ENCODE measurements at places on chromosomes 4 and X. TPM values are rescaled to one million over a fixed set of nuclear protein-coding genes. Genes with fewer than 3 reads are reported as not detected.

The GPAT3 gene
- not detected for total RNA-seq

The FGFBP2 gene
- not detected for total RNA-seq

The CHRNA9 gene
- total RNA-seq = not detected

The VGLL1 gene
- not detected for total RNA-seq

The PF4V1 gene
- total RNA-seq = not detected

The ALAS2 gene
- total RNA-seq = 16.0 TPM

The TNMD gene
- total RNA-seq = not detected

The PNMA6E gene
- not detected for total RNA-seq

The ING2 gene
- 19.1 TPM for total RNA-seq

The GLUD2 gene
- 1.6 TPM for total RNA-seq

The MAGEB10 gene
- total RNA-seq = not detected

The ZRSR2 gene
- 9.7 TPM for total RNA-seq

The CHIC1 gene
- 21.0 TPM for total RNA-seq

The TMEM165 gene
- total RNA-seq = 108 TPM

The IL2RG gene
- 0.63 TPM for total RNA-seq

The ACE2 gene
- total RNA-seq = not detected

The NBDY gene
- 10.6 TPM for total RNA-seq

The CHIC2 gene
- total RNA-seq = 40.7 TPM

The TMPRSS11B gene
- not detected for total RNA-seq

The ANOS1 gene
- total RNA-seq = 18.8 TPM

The CPE gene
- 376 TPM for total RNA-seq

The ATP1B4 gene
- not detected for total RNA-seq

The NR3C2 gene
- 17.8 TPM for total RNA-seq

The REELD1 gene
- not detected for total RNA-seq

The VCX gene
- not detected for total RNA-seq

The LRAT gene
- 0.94 TPM for total RNA-seq

The SRD5A3 gene
- total RNA-seq = 8.1 TPM

The POF1B gene
- not detected for total RNA-seq

The FANCB gene
- total RNA-seq = 11.6 TPM

The MAGT1 gene
- total RNA-seq = 14.7 TPM
